Sciatic nerve (tissue), 2 donors: ENCODE measurements at places on chromosomes 16 and 17. TPM values are rescaled to one million over a fixed set of nuclear protein-coding genes. Genes with fewer than 3 reads are reported as not detected.

SLC35G6 gene
- total RNA-seq = not detected

SLC13A2 gene
- total RNA-seq = not detected

- no peak for DNase-seq
Measured at GRCh38 chr17:27457731-27458523, 1.7 kb downstream of the KSR1 start.

DNA sequence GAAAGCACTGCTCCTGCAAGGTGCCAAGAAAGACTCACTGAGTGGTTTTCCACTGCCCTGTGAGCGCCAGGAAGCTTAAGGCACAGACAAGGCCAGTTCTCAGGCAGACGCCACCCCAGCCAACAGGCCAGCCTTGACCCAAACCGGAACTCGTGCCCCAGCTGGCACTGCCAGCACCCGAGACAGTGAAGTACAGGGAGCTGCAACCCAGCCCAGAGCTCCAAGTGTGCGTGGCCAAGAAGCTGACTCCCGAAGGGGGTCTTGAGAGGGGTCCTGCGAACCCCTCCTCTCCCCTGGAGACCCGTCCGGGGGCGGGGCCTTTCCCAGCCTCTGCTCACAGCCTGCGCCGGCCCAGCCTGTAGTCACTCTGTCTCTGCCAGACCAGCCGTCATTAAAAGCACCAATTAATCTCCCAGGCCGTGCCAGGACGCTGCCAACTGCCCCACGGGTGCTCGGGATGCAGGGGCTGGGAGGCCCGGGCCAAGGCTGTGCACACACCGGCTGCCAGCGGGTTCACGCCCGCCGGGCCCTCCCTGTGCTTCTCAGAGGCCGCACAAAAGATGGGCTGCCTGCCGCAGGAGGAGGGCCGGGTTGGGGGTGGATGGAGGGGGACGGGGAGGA is 4.4 kb upstream of the SOX8 start:
- DNase-seq = no peak

GRCh38 chr17:35189291-35189690 is 4.9 kb downstream of the SLC35G3 start:
- no peak for DNase-seq

DNA sequence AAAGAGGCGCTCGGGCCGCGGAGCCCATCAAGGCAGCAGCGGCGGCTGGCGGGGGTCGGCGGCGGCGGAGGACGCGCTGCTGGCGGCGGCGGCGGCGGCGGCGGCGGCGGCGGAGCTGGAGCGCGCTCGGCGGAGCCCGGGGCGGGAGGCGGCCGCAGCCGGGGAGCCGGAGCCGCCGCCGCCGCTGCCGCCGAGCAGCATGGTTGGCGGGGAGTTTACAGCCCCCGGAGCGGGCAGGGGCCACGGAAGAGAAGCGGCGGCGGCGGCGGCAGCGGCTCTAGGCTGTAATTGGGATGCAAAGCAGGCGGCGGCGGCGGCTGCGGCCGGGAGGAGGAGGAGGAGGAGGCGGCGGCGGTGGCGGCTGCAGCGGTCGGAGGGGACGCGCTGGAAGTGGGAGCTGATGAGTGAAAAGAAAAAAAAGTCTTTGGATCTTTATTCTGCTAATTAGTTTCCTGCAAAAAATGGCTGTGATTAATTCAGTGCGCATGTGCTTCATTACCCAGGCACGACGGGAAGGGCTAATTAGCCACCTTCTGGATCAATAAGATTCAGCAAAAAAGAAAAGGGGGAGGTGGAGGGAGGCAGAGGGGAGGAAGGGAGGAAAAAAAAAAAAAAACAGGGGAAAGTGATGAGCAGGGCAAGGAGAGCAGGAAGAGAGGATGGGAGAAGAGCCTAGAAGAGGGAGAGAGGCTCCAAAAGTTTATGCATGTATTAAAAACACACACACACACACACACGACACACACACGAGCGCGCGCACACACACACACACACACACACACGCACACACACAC is 10.9 kb upstream of the ZFHX3 start:
- DNase-seq = no peak

GRCh38 chr16:31402687-31403086 is 9.6 kb downstream of the ITGAD start:
- no peak for DNase-seq

DNA sequence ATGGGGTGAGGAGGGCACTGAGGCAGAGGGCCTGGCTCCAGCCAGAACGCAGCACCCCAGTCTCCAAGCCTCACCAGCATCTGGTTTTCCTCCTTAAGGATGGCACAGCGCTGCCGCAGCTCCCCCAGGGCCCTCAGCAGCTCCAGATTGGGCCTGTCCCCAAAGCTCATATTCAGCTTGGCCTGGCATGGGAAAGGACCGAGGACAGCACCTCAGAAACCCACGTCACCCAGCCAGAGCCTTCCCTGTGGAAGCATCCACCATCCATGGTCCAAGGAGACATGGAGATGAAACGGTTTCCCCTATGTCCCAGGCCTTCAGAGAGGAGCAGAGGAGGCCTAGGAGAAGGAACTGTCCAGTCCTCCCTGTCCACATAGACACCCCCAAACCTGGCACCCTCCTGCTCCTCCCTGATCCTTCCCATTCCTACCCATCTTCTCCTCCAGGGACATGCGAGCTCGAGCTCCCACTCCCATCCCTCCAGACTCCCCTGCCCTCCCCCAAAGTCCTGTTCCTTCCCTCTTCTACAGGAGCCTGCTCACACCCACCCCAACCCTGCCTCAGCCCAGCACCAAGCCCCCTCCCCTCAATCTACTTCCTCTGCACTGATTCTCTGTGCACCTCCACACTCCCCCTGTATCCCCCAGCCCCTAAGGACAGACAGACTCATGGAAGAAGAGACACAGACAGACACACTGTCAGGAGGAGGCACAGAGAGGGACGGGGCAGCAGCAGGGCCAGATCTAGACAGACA is 1.8 kb downstream of the TSPOAP1 start:
- DNase-seq = no peak

GRCh38 chr16:1314399-1315068 is 5.1 kb downstream of the UBE2I start:
- DNase-seq = no peak

DNA sequence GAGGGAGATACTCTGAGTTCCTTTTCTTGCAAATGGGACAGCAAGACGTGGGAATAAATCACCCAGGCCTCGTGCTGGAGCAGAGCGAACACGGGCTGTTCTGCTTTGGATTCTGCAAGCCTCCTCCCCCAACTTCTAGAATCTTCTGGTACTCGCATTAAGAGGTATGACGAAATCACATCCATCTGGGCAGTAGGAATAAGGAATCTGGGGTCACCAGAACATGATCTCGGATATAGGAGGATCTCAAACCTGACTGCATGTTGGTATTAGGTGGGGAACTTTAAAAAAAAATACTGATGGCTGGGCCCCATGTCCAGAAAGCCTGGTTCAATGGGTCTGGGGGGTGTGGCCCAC is 49.8 kb upstream of the USP7 start:
- no peak for DNase-seq
